Stimulated activated CD8-positive, alpha-beta memory T cell treated with anti-CD3 and anti-CD28 coated beads, Interleukin-15, amount 100 ng/mL, for 24 hours (primary cell): ENCODE measurements at places on chromosomes 12 and 14.

DNA sequence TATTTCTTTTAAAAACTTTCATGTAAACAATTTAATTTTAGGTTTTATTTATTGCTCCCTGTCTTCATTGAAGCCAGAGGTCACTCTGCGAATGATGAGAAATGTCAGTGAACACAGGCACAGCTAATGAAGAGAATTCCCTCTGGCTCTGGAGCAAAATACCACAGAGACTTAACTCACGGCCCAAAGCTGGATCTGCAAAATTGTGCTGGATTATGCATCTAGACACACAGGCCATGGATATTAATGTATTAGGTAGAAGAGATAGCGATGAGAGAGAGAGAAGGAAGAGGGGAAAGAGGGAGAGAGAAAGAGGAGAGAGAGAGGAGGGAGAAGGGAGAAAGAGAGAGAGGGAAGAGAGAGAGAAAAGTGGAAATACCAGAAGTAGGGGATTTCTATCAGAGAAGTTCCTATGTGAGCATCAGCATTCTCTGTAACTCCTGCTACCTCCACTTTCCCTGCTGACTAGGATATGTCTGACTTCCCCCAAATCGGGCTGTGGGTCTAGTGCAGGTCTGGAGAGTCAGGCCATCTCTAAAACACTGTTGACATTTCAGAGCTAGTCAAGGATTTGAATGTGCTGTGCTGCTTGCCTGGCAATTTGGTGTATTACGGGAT, 3.7 kb downstream of the ARHGDIB start:
- no peak for DNase-seq

DNA sequence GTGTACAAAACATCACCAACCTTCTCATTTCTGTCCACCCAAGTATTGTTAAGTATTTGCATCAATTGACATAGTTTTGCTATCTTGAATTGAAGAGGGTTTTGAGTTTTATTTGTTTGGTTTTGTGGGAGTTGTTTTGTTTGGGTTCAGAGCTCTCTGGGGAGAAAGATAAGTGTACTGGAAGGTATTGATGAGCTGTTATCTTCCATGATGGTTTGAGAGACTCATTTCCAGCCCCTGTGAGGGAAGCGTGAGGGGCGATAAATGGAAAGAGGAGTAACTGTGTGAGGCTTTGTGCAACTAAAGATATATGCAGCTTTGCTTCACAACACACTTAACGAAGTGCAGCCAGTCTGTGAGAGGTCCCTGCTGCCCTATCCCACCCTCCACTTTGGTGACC, 15.7 kb upstream of the CIPC start:
- no peak for DNase-seq

GRCh38 chr12:94832780-94833681, 170.5 kb downstream of the NDUFA12 start:
- no peak for DNase-seq

GRCh38 chr12:57725851-57726150, 12.7 kb downstream of the AGAP2 start:
- no peak for DNase-seq
